ENCODE measurements at places on chromosomes 5 and 9. TPM values are rescaled to one million over a fixed set of nuclear protein-coding genes. Genes with fewer than 3 reads are reported as not detected.

Gene IL9
- not detected for total RNA-seq

Gene FAM200C
- total RNA-seq: 6.3 TPM

Gene CNTFR
- total RNA-seq: not detected

Gene ANKRD18B
- 2.8 TPM for total RNA-seq

Gene GFPT2
- total RNA-seq: 47.6 TPM

Gene STK10
- 29.3 TPM for total RNA-seq

Gene SPINK4
- not detected for total RNA-seq

Gene NEURL1B
- total RNA-seq: 5.1 TPM

Gene CER1
- total RNA-seq: not detected

Gene ZNF883
- total RNA-seq: 6.2 TPM

Gene HSPA5
- total RNA-seq: 538 TPM

Gene ESM1
- total RNA-seq: 338 TPM

Gene SLC6A3
- not detected for total RNA-seq

Gene UGT3A1
- not detected for total RNA-seq

Gene DUSP1
- 239 TPM for total RNA-seq

Gene SPATA31A1
- not detected for total RNA-seq

Gene CARD6
- total RNA-seq: 23.7 TPM

Gene FGF18
- not detected for total RNA-seq

Gene CCDC152
- total RNA-seq: 1.1 TPM

Gene GLIPR2
- total RNA-seq: 41.4 TPM

Gene GFI1B
- not detected for total RNA-seq

Gene GTF2H2
- total RNA-seq: 31.0 TPM

Gene HTR4
- total RNA-seq: not detected

Gene TMEFF1
- 1.5 TPM for total RNA-seq

Data from regular cardiac myocyte (primary cell).